ENCODE measurements at places on chromosomes 6 and 20. TPM values are rescaled to one million over a fixed set of nuclear protein-coding genes. Genes with fewer than 3 reads are reported as not detected.
A peak's percentile ranks its signal among the peaks of the same experiment; 100 is the strongest.

The LAMA2 gene
- total RNA-seq = 17.9 TPM

The FAM184A gene
- 8.9 TPM for total RNA-seq

DNA sequence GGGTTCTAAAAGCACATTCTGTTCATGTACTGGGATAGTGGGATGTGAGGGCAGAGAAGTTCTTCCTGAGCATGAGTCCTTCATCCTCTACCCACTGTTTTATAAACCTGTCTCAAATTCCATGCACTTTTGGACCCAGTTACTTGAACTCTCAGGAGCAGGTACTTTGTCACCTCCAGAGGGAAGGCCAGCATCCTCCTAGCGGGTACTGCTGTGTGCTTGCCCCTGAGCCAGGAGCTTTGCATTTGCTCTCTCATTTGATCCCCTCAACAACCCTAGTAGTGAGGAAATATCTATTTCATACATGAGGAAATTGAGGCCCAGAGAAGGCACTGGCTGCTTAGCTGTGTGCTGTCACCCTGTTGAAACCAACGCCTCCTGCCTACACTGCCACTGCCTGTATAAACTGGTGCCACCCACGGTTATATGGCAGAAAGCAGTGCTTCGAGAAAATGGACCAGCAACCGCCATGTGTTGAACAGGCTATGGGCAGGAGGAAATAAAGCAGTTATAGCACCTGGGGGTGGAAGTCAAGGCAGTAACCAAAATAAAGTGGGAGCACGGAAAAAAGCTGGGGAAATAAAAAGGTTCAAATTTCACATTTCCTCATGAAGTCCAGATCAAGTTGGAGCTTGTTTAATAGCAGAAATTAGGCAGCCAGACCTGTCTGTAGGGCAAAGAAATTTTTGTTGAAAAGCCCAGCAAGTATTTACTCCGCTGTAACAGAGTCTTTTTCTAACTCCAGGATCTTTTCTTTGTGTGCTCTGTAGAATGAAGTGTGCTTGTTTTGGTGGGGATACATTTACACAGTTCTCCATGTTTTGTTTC, 38.0 kb downstream of the KLHL31 start:
- no peaks in the 10 kb centered on the region for H3K4me1 ChIP-seq
- no peak overlapping the region for H3K27ac ChIP-seq
- no peaks in the 10 kb centered on the region for H3K36me3 ChIP-seq
- DNase-seq = no peak

DNA sequence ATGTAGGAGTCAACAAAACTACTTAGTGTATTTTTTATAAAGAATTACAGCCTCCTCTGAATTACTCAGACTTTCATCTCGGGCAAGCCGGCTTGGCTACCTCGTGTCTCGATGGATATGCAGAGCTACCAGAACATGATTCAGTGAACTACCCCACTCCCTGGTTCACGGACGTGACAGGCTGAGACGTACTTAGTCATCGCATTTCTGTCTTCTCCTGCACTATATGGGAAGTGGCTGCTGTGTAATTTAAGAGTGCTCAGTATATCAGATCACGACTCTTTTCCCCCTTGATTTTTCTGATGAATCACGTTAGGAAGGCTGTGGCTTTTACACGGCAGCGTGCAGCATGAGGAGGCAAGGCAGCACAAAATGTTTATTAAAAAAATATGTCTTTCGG, 302.7 kb upstream of the ZFP64 start:
- H3K36me3 ChIP-seq = no peaks in the 10 kb centered on the region
- H3K4me3 ChIP-seq = no peak overlapping the region
- no peaks in the 10 kb centered on the region for H3K4me1 ChIP-seq
- DNase-seq = no peak

- no peaks in the 10 kb centered on the region for H3K27me3 ChIP-seq
- H3K4me3 ChIP-seq = peak overlapping the region; percentile 79
- H3K4me1 ChIP-seq = peaks cover 6% of the 10 kb centered on the region
- DNase-seq = peak; percentile 75
- peaks cover 4% of the 10 kb centered on the region for H3K36me3 ChIP-seq
These were observed 165.9 kb downstream of the SASH1 start for GRCh38 chr6:148508401-148509041.

DNA sequence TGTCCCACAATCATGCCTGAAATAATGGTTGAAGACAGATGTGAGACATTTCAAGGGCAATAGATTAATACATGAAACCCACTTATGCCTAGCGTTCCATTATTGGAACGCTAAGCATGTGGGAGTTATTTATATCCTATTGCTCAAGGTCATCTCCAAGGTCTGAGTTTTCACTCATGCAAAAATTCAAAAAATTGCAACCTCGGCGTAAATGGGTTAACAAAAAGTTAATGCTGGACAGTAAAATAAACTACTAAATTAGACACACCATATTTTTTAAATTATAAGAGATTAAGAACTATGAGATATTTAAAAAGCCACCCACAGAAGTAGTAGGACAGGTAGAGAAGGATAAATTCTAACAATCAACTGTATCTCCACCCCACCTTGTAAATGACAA, 98.4 kb downstream of the ESR1 start:
- no peak overlapping the region for H3K4me3 ChIP-seq
- H3K4me1 ChIP-seq = peaks cover 13% of the 10 kb centered on the region
- no peaks in the 10 kb centered on the region for H3K27me3 ChIP-seq
- no peaks in the 10 kb centered on the region for H3K36me3 ChIP-seq
- no peak for DNase-seq

- no peak overlapping the region for H3K4me3 ChIP-seq
- no peak for DNase-seq
- H3K4me1 ChIP-seq = peaks cover 18% of the 10 kb centered on the region
- no peaks in the 10 kb centered on the region for H3K27me3 ChIP-seq
These were observed 17.5 kb downstream of the KIF25 start for GRCh38 chr6:168015009-168015408.

- peak; percentile 77 for DNase-seq
- H3K27ac ChIP-seq = peak overlapping the region; percentile 80
- peak overlapping the region; percentile 31 for H3K4me3 ChIP-seq
- H3K36me3 ChIP-seq = no peaks in the 10 kb centered on the region
These were observed 3.9 kb downstream of the SYNJ2 start for GRCh38 chr6:157985378-157986155.

GRCh38 chr20:57548177-57549058, 12.5 kb upstream of the PCK1 start:
- H3K27me3 ChIP-seq = peaks cover 33% of the 10 kb centered on the region
- no peaks in the 10 kb centered on the region for H3K36me3 ChIP-seq

GRCh38 chr6:43810965-43811732, 41.1 kb downstream of the VEGFA start:
- no peak overlapping the region for H3K27ac ChIP-seq
- no peaks in the 10 kb centered on the region for H3K36me3 ChIP-seq
- no peaks in the 10 kb centered on the region for H3K27me3 ChIP-seq
- peaks cover 53% of the 10 kb centered on the region for H3K4me1 ChIP-seq
- no peak for DNase-seq
- H3K4me3 ChIP-seq = no peak overlapping the region

- no peaks in the 10 kb centered on the region for H3K27me3 ChIP-seq
- no peak overlapping the region for H3K4me3 ChIP-seq
- DNase-seq = no peak
- no peak overlapping the region for H3K27ac ChIP-seq
- H3K4me1 ChIP-seq = no peaks in the 10 kb centered on the region
- H3K36me3 ChIP-seq = no peaks in the 10 kb centered on the region
These were observed 617.1 kb downstream of the EPM2A start for GRCh38 chr6:145118224-145118623.

Measured in SJCRH30 (cell line).